ENCODE measurements at places on chromosomes 5 and 9.
A peak's percentile ranks its signal among the peaks of the same experiment; 100 is the strongest.

- DNase-seq, result no peak
Measured at GRCh38 chr9:127929625-127929979, 975 bp downstream of the PIP5KL1 start.

DNA sequence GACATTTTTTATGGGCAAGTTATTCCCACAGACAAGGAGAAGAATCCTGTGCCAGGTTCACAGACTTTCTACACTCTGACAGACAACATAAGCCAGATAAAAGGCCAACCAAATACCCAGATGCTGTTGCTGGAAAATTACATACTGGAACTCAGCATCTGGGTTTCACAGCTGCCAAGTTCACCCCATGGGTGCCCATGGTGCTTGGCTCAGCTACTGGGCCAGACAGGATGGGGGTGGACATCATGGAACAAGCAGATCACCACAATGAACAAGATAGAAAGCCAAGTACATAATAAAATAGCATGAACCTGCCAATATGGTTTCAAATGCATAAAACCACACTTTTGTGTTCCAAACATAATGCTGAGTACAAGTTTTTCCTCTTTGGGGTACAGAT is 999.8 kb downstream of the NR2F1-AS1 start:
- no peak for DNase-seq

DNA sequence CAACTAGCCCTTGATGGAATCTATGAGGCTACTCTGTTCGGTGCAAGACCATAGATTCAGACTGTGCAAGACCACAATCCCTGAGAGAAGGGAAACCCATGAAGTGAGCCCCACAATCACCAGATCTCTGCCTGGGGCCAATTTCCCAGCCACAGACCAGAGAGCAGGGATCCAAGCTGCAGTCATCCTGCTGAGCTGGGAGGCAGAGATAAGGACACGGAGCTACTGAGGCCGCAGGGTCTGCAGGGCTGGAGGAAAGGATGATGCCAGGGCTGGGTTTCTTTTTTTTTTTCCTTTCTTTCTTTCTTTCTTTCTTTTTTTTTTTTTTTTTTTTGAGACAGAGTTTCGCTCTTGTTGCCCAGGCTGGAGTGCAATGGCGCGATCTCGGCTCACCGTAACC is 47.7 kb upstream of the FUBP3 start:
- DNase-seq, result no peak

DNA sequence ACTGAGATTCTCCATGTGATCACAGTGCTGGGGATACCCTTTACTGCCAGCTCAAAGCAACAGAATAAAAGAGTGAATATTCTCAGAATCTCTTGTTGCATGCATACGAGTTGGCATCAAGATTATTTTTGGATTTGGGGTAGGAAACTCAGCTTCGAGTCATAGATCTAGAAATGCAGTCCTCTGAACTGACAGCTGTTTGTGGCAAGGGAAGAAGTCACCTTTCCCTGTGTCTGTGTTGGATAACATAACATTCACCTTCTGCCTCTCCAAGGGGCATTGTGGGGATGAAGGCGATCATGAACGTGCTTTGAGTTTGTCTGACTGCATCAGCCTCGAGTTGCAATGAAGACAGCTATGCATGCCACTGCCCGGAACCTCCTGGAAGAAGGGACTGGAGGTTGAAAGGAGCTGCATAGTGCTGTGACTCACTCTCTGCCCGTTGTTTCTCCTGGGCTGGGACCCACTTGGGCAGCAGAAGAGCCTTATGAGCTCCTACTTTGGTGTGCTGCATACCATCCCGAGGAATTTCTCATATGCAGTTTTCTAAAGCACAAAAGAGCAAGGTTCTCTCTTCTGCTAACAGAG is 231.7 kb downstream of the ARHGAP26 start:
- peak; percentile 43 for DNase-seq

DNA sequence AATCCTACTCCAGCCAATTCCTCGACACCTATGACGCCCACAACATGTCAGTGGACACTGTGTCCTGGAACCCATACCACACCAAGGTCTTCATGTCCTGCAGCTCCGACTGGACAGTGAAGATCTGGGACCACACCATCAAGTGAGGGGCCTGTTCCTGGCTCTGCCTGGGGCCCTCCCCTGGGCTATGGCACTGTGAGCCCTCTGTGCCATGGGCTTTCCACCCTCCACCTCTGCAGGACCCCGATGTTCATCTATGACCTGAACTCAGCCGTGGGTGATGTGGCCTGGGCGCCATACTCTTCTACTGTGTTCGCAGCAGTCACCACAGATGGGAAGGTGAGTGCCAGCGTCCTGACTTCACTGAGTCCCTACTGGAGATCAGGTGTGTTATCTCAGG is 8.4 kb downstream of the ENHO start:
- DNase-seq, result no peak

GRCh38 chr5:172667786-172668593 is 26.9 kb downstream of the NEURL1B start:
- DNase-seq, result no peak

DNA sequence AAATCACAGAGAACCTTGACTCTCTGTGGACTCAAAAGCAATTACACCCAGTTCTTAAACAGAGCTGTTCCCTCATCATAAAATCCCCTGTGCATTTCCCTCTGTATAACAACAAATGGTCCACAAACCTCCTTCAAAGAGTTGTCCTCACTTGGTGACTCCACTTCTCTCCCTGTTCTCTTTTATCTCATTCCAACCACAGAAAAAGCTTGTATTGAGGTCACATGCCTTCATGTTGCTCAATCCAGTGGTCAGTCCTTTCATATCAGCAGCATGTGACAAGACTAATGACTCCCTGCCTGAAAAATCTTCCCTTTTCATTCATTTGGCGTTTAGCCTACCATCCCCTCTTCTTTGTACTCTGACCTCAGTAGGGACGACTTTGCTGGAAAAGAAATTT is 158.0 kb downstream of the DEPDC1B start:
- DNase-seq, result no peak

- DNase-seq, result no peak
Measured at GRCh38 chr9:107856633-107857032, 367.1 kb upstream of the KLF4 start.

DNA sequence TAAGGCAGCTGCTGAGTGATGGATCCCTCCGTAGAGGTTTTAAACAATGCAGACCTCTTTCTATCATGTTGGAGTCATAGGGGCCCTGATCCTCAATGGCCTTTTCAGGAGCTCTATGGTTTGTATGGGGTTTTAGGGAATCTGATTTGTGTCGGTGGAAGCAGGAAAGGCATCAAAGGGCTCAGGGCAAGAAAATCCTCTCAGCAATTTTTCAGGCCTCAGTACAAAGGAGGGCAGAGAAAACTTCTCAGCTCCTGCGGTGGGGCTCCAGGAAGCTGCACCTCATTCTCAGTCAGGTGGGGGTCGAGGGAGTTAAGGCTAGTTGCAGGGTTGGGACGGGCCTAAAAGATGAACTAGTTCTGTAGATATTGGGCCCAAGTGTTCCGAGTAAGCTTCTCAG is 35.0 kb downstream of the GLRA1 start:
- DNase-seq, result no peak

GRCh38 chr9:15416880-15417279 is 5.8 kb upstream of the SNAPC3 start:
- peak; percentile 31 for DNase-seq

- no peak for DNase-seq
Measured at GRCh38 chr5:6770826-6771607, 57.8 kb downstream of the TENT4A start.

- no peak for DNase-seq
Measured at GRCh38 chr5:178372142-178372571, 139.6 kb upstream of the PHYKPL start.

GRCh38 chr9:96130970-96131369 is 171.0 kb downstream of the HSD17B3 start:
- no peak for DNase-seq

GRCh38 chr5:172437445-172438318 is 16.6 kb downstream of the SH3PXD2B start:
- DNase-seq, result no peak

- DNase-seq, result no peak
Measured at GRCh38 chr5:133065471-133065870, 13.7 kb downstream of the HSPA4 start.

- DNase-seq, result no peak
Measured at GRCh38 chr9:123174079-123174478, 94.3 kb downstream of the STRBP start.

DNA sequence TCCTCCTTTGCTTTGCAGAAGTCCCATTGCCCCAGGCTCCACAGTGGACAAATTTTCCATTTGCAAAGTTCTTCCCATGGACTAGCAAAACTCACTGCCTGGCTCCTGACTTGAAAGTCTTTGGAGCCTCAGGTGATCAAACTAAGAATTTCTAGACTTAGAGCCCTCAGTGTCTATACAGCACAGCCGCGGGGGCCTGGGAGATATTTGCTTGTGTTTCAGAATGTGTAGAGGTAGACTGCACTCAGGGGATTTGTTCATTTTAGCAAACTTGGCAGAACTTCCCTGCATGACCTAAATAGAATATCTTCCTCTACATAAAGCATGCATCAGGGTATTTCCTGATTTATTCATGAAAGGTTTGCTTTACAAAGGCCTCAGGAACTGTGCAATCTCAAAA is 384.2 kb upstream of the ZNF462 start:
- no peak for DNase-seq

DNA sequence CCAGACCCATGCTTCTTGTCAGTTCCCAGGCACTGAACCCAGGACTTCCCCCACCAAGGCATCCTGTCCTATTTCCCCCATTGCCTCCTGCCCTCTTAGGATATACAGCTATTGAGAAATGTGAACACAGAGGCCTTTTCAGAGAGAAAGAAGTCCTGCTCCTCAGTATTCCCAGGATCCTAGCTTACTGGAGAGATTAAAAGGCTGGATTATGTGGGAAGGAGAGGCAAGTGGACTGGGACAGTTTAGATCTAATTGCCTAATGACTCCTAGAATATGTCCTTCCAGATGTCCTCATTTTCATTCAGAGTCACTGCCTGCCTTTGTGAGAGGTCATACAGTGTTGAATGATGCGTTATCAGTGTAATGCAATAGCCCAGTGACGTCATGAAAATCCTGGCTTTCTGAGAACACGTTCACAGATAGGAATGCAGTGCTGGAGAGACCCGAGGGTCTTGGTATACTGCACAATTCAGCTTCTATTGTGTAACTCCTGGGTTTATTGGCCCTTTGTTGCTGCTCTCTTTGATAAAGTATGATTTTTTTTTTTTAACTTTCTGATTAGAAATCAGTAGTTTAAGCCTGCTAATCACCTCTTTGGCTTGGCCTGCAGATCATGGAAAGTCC is 26.2 kb downstream of the WWC1 start:
- DNase-seq, result peak; percentile 91

GRCh38 chr9:34430843-34431437 is 27.4 kb downstream of the FAM219A start:
- peak; percentile 71 for DNase-seq

DNA sequence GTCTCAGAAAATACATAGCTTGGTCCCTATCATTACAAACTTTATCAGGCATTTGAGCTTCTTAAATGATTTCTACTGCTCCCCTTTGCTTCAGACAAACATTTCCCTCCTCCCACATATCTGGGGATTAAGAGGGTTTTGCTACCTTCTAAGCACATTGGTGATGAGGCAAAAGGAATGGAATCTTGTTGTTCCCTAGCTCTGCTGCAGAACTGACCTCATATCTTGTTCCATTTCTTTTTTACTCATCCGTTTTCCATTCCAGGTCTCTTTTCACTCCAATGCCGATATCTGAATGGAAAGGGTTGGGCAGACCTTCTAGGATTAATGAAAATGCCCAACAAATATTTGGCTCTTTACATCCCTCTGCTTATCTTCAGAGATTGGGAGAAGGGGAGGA is 444.6 kb downstream of the ZNF608 start:
- DNase-seq, result no peak

GRCh38 chr9:136488247-136489214 is 5.7 kb upstream of the SEC16A start:
- DNase-seq, result peak; percentile 44

DNA sequence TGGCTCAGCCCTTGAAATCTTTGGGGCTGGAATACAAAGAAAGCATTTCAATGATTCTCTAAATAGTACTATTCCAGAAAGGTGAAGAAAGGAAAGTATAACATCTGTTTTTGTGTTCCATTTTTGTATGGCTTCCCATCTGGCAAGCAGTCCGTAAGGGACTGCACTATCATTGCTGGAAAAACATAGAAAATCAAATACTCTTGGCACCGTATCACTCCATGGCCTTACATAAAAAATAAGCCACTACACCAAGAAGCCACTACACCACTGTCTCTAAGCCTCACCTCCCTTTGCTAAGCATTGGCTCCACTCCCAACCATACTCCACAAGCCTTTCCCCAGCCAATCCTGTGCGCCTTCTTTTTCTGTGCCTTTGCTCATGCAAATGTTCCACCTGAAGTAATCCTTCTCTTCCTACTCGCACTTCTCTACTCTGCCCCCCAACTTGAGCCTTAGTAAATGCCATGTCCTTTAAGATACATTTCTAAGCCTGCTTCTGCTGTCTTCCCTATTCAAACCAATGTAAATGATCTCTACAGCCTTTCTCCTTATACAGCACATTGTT is 454.6 kb upstream of the TUSC1 start:
- no peak for DNase-seq

GRCh38 chr5:83474161-83474796 is 2.7 kb downstream of the VCAN start:
- peak; percentile 94 for DNase-seq

DNA sequence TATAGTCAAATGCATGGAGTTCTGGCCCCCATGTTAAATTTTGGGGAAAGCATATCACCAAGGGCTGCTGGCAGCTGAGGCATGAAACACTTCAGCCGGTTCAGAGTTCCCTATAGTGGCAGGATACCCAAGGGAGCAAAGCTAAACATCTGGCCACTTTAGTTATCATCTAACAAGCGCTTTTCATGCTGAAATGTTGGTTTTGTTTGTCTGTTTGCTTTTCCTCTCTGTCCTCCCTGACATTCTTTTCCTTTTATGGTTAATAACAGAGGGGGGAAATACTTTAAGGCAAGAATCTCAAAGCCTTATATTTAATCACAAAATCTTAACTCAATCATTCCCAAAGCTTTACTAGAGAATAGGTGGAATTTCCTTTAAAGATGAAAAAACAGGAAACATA is 11.9 kb downstream of the APBA1 start:
- DNase-seq, result no peak

- no peak for DNase-seq
Measured at GRCh38 chr5:175878544-175879438, 7.4 kb downstream of the CPLX2 start.

- peak; percentile 6 for DNase-seq
Measured at GRCh38 chr5:178625679-178626483, 969 bp downstream of the CLK4 start.
